Activated CD8-positive, alpha-beta memory T cell treated with anti-CD3 and anti-CD28 coated beads, Interleukin-2, amount 50 U/mL, for 48 hours (primary cell): ENCODE measurements at places on chromosomes 12 and 14.

- DNase-seq, result peak; percentile 41
Observed at GRCh38 chr14:50056435-50056834, 59.9 kb downstream of the VCPKMT start.

DNA sequence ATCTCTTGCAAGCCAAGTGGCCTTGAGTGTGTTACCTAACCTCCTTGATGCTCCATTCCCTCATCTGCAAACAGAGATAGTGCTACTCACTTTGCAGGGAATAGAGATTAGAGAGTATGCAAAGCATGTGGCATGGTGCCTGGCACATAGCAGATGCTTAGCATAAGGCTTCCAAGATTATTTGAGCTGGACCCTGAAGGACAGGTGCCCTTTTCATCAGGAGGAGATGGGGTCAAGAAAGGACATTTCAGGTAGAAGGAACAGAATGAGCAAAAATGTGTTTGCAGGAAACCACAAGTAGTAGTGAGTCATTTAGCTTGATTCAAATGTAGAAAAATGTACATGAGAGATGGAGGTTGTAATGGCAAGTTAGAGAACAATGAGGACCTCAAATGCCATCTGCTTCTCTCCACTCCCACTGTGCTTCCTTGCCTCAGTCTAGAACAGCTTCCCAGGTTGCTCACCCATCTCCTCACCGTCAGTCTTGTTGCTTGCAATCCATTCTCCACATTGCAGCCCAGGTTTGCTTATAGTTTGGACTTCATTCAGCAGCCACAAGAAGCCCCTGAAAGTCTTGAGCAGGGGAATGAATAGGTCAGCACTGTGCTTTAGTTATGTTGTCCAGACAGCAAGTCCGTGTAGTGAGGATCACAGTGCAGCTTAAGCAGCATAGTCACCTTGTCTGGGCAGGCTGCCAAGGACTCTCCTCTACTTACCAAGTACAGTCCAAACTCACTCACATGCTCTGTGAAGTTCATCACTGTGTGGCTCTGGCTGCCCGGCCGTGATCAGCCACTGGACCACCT, 536.3 kb upstream of the CCDC196 start:
- peak; percentile 78 for DNase-seq

- no peak for DNase-seq
Observed at GRCh38 chr12:49565406-49566265, 2.3 kb downstream of the MCRS1 start.

DNA sequence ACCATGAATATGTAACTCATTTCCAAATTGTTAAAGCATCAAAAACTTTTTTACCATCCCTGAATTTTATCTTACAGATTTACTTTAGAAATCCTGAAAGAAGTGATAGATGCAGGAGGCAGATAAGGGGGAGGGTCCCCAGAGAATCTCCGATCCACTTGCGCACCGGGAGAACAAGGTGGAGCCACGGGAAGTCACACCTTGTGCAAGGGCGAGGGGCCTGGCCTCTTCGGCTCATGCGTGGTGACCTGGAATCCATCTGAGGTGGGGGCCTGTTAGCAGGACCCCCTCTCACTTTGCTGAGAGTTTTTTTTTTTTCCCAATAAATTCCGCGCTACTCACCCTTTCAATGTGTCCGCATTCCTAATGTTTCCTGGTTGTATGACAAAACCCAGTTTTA, 80.2 kb upstream of the CDKN3 start:
- DNase-seq, result no peak

- peak; percentile 30 for DNase-seq
Observed at GRCh38 chr14:101071493-101071906, 168.0 kb upstream of the RTL1 start.

DNA sequence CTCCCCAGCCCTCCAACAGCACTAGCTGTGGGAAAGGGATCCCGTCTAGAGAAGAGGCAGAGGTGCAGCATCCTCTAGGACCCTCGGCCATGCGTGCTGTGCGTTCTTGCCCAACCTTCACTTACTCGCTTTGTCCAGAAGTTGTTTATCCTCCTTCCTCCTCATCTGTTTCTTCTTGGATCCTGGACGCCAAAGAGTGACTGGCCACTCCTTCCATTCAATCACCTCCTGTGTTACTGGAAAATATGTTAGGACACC, 140.5 kb downstream of the ZFP36L1 start:
- DNase-seq, result no peak

GRCh38 chr12:32891956-32892355, 4.6 kb downstream of the PKP2 start:
- no peak for DNase-seq

DNA sequence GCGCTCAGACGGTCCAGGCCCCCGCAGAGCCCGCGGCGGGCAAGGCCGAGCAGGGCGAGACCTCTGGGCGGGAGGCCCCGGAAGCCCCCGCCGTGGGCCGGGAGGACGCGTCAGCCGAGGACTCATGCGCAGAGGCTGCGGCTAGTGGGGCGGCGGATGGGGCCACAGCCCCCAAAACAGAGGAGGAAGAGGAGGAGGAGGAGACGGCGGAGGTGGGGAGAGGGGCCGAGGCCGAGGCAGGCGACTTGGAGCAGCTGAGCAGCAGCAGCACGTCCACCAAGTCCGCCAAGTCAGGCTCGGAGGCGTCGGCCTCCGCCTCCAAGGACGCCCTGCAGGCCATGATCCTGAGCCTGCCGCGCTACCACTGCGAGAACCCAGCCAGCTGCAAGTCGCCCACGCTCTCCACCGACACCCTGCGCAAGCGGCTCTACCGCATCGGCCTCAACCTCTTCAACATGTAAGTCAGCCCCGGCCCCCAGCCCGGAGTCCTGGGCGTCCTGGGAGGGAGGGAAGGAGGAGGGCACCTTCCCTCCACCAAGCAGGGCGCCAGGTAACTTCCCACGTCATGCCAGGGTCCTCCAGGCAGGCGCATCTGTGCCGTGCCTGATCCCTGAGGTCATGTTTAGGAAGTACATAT, 72.4 kb downstream of the IQSEC3 start:
- peak; percentile 59 for DNase-seq

DNA sequence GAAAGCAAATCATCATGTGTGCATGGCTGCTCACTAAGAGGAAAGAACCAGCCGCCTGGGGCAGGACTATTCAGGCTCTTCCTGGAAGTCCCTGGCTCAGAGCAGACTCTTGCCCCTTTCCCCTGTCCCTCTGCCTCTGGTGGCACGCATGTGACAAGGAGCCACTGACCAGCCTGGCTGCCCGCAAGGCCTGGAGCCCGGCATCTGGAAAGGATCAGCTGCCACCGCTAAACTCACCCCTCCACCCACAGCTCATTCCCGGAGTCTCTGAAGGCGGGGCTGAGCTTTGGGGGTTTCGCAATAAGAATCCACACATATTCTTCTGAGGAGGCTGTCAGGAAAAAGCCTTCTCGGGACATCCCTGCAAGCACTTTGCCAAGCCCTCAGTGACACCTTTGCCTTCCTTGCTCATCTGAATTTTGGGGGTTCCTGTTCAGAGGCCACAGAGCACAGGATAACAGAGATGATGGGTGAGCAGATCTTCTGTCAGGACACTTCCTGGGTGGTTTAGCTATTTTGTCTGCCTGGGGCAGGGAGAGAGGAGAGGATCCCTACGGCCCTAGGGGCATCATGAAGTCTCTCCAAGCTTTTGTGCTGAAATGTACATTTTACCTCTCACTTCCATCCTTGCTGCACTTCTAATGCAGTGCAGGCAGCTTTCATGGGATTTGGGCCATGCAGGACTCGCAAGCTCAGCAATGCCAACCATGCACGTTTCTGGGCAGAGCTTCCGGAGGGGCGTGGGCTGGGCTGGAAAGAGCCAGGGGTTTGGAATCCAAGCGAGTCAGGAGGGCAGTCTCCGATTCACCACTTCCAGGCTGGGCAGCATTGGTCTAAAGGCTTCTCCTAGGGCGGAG, 124.8 kb upstream of the MAP1LC3B2 start:
- no peak for DNase-seq

DNA sequence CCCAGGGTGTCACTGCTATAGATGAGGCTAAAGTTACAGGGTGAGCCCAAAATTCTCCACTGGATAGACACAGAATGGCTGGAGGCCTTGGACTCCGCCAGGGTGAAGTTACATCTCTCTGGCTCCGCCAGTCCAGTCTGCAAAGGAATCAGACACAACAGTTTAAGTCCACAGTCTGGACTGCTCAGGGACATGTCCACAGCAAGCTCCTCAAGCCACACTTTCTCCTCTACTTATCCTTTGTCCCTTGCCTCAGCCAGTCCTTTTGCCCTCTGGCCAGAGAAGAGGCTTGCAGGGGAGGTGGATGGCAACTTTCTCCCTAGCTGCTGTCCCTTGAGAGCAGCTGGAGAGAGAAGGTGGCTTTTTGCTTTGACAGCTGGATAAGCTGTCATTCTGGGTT, 28.0 kb downstream of the PTPRB start:
- DNase-seq, result no peak

- DNase-seq, result no peak
Observed at GRCh38 chr12:73665193-73665592, 872.4 kb upstream of the ATXN7L3B start.
